NCI-H1417 treated with DMSO at 0.1 percent for 48 hours (cell line): ENCODE measurements at places on chromosomes 1 and 21.

- no peak for DNase-seq
Measured at GRCh38 chr1:25004355-25004754, 74.3 kb upstream of the RUNX3 start.

GRCh38 chr1:60033066-60033465 lies 40.5 kb downstream of the C1orf87 start:
- DNase-seq = no peak

- DNase-seq = no peak
Measured at GRCh38 chr1:223229756-223230155, 86.7 kb upstream of the TLR5 start.

DNA sequence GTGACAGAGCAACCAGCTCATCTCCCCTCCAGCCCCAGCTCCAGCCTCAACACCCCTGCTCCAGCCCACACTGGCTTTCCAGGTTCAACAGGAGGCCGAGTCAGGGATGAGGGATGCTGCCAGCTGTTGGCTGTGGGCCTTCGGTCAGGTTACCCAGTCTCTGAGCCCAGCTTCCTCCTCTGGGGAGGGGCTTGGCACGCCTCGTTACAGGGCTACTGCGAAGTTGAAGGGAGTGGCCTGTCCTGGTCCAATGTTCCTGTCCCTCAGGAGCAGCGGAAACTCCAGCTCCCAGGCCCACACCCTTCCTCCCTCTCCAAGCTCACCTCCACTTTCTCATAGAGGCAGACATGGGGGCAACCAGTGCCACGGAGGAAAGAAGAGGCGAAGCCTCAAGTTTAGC lies 15.1 kb upstream of the TAS1R2 start:
- DNase-seq = no peak

DNA sequence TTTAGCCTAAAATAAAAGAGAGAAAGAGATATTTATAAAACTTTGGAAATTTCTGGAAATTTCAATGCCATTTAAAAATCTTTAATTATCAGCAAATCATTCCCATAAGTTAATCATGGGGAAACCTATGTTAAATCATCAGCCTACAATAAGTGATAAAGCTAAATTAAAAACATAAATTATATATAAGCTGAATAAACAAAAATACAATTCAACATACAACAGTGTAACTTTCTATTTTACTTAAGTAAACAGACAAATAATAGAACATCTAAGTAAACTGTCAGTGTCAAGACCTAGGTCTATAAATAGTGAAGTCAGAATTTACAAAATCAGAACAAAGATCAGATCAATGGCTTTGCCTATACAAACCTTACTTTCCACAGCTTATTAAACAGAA lies 57.5 kb downstream of the EPRS1 start:
- no peak for DNase-seq

- no peak for DNase-seq
Measured at GRCh38 chr1:6174621-6175410, 5.3 kb downstream of the CHD5 start.
